ENCODE measurements at places on chromosomes 2 and 18.

DNA sequence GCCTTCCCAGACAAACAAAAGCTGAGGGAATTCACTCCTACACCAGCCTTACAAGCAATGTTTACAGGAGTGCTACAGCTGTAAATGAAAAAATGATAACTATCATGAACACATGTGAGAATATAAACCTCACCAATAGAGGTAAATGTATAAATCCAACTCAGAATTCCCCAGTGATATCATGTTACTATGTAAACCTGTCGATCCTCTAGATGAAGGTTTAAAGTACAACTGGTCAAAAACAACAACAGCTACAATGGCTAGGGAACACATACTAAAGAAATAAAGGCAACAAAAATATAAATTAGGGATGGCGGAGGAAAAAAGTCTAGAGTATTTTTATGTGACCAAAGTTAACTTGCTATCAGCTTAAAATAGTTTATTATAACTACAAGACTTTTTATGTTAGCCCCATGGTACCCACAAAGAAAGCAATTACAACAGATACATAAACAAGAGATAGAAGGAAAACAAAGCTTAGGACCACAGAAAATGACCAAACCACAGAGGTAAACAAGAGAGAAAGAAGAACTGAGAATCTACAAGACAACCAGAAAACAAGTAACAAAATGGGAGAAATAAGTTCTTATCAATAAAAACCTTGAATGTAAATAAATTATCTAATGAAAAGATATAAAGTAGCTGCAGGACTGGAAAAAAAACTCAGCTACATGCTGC, 8.3 kb downstream of the CERKL start:
- DNase-seq, result no peak

- no peak for DNase-seq
Observed at GRCh38 chr2:104504331-104505073, 349.4 kb upstream of the POU3F3 start.

- DNase-seq, result no peak
Observed at GRCh38 chr18:10928772-10929373, 220.5 kb downstream of the PIEZO2 start.

DNA sequence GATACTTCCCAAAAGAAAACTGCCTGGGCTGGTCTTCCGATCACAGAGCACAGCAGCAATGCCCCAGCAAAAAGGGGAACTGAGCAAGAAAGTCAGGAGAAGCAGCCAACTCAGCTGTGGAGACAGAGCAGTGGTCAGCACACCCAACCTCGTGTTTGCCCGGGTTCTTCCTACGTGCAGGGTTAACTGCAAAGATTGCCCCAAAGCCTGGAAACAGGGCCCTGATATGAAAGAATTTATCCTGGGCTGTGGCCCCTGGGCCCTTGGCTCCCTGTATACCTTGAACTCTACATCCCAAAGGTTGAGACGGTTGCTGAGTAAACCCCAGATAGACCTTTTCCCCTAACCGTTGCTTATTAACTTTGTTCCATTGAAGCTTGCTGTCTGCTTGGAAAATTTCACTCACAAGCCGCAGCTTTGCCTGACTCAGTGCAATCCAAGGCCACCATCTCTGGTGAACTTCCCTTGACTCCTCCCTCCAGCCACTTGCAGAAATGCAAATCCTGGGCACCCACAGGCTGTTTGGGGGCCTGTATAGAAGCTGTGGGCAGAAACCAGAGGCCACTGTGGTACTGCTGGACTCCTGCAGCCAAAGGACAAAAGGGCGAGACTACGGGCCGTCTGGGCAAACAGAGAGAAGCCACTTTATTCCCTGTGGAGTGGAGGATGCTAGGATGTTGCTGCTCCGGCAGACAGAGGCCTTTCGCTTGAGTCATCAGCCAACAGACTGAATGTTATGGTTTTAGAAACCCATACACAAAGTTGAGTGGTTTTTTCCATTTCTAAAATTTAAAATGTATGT, 18.2 kb downstream of the NRP2 start:
- DNase-seq, result no peak

- DNase-seq, result no peak
Observed at GRCh38 chr2:33205693-33206434, 259.1 kb downstream of the LTBP1 start.

DNA sequence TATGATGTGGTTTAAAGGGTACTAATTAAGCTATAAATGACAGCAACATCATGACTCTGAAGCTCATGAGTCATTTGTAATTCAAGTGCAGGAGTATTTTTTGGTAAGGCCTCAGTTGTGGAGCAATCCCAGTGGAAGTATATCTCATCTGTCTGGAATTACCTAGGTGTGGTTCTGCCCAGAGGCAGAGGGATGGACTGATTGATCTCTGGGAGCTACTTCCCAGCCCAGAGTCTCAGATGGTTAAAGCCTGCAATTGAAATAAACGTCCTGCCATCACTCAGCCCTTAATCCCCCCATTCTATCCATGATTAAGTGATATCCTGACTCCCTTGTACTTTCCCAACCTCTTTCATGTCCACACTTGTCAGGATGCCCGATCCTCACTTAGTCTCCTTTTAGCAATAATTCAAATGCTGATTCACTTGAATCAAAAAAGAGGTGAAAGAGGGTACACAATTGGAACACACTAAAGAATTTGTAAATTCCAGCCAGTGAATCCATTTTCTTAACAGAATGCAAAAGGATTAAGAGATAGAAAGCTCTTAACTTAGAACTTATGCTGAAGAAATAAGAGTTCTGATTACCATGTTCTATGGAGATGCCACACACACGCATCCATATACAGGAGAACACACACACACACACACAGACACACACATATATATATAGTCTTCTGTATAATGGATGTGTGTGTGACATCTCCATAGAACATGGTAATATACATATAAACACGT, 664.4 kb downstream of the NYAP2 start:
- DNase-seq, result no peak

DNA sequence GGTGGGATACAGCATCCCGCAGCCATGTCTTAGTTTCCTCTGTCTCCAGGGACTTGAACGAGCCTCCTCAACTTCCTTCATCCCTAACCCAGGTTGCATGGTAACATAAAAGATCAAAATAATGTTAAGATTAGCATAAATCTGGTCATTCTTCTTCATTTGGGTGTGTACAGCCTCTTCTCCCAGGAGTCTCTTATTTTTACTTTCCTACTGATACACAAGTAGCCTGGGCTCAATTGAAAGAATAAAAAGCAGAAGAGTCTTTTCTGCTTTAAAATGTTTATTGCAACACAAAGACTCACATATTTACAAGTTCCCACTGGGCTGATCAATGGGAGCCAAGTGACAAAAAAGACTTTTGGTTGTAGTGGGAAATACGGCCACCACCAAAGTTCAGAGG, 137.9 kb upstream of the PID1 start:
- DNase-seq, result no peak

DNA sequence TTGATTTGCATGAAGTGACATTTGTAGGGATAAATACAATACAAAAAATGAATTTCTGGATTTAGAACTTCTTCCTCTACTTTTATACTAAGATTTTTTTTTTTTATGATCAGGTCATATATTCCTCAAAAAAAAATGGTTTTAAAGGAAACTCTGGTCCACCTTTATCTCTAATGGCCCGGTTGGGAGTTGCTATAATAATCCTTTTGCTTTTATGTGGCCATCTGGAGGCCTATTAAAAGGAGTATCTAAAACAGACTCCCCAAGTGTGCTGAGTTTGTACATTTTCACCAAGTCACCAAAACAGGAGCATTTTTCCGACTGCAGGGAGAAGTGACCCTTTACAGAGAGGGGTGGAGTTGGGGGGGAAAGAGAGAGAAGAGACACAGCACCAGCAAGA, 329.2 kb upstream of the FIGN start:
- DNase-seq, result no peak

DNA sequence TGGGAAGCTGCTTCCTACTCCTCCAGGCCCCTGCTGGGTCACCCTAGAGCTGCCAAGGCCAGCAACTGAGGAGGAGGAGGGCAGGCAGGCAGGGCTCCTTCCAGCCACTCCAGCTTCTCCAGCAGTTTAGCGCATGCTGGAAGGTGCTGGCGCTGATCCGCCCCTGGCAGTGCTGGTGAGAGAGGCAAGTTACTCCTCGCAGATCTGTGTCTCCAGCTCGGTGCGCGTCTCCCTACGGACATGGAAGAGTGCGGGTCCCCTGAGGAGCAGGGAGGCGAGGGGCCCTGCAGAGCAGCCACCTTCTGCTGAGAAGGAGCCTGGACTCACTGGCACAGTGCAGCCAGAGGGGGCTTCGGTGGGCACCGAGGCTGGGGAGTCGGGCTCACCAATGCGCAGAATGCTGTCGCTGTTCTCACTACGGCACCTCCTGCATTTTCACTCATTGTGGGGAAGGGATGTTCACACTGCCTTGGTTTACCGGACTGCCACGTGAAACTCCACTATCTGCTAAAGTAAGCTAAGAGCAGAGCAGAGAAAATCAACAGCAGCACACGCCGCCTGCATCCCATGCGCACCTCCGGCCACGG, 206.0 kb downstream of the HDAC4 start:
- no peak for DNase-seq

DNA sequence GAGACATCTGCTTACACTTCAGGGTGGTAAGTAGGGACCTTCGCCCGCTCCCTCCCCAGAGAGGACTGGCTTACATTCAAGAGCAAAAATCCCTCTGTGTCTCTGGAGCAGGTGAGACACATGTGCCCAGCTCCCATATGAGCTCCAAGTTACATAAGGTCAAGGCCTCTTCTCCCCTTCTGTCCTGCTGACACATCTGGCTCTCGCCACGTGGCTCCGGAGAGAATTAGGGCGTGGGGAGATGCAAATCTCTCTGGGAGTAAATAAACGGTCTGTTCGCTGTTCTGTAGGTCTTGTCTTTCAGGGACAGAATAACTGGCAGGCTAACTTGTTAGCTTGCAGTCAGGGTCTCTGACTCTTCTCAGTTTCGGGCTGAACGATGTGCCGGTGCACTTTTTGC, 16.2 kb downstream of the MRO start:
- no peak for DNase-seq

DNA sequence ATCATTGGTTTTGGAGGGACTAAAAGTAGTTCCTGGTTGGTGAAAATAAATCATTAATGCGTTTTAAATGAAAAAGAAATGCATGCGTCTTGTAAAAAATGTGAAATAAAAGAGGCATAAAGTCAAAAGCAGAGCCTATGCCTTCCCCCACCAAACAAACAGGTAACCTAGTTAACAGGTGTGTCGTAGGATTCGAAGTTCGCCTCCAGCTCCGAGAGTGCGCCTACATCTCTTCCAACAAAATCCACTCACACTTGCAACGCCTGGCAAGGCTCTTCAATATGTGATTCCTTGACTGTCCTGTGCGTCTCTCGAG, 677 bp upstream of the SMAD4 start:
- no peak for DNase-seq

- no peak for DNase-seq
Observed at GRCh38 chr2:17747684-17748452, 5.7 kb downstream of the SMC6 start.

DNA sequence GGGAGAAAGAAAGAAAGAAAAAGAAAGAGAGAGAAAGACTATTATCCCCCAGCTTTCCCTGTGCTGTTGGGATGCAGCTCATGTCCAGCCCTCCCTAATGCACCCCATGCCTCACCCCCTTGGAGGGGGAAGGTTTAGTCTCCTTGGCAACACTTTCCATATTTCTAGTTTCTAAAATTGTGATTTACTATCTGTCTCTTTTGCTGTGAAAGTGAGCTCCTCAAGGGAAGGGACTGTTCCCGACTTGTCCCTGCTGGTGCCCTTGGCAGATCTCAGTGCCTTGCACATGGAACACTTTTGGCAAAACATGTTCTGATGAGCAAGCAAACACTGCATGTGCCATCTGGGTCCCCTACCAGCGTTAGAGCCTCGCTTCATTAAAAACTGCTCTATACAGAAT, 11.7 kb upstream of the NAPG start:
- no peak for DNase-seq

GRCh38 chr2:39525636-39526412, 88.7 kb upstream of the MAP4K3 start:
- DNase-seq, result no peak

GRCh38 chr2:218995972-218996711, 2.9 kb upstream of the CRYBA2 start:
- DNase-seq, result peak; percentile 61

GRCh38 chr2:236550701-236551465, 18.7 kb upstream of the ACKR3 start:
- no peak for DNase-seq

DNA sequence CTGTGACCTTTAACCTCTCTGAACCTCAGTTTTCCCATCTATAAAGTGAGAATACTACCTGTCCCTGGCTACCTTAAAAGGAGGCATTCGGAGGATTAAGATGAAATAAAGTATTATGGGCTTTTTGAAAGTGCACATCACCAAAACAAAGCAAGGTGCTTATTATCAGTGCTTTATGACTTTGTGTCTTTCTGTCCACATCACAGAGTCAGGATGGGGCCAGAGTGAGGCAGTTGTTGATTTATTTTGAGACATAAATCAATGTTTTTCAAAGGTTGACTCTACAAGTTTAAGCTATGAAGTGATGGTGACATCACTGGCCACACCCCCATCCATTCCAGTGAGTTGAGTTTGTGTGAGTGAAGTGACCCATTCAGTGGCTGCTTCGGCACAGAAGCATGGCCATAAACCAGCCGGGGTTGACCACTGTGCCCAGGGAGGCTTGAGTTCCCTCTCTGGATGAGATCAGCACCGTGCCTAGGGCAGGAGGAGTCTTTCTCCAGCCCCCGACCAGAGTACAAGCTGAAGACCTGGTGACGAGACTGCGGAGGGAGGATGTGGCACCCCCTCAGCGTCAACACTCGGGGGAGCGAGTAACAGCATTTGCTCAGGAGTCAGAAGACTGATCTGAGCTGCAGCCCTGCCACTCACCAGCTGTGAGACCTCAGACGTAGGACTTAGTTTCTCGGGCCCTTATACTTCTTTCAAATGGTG, 89.0 kb upstream of the PPP1CB start:
- no peak for DNase-seq

GRCh38 chr18:35143622-35144596, 96.9 kb upstream of the ZNF397 start:
- DNase-seq, result peak; percentile 12

GRCh38 chr18:48724442-48724841, 185.6 kb downstream of the CTIF start:
- DNase-seq, result no peak

- no peak for DNase-seq
Observed at GRCh38 chr2:181041661-181042060, 61.3 kb downstream of the UBE2E3 start.
